ENCODE measurements at places on chromosomes 1 and 21.

- DNase-seq = no peak
These were observed 51.8 kb upstream of the H6PD start for GRCh38 chr1:9182784-9183257.

DNA sequence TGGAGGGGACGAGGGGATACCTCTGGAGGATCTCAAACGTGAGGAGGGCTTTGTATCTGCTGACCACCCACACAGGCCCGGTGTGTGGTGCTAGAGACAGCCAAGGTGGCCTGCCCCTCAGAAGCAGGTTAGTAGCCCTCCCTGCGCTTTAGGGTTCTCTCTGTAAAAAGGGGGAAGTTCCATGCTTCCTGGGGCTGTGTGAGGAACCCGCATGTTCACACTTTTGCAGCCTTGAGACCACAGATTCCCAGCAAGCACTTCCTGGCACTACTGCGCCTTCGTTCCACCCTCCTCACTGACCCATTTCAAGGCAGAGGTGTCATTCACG is 7.9 kb upstream of the GUCA2B start:
- DNase-seq = no peak

- DNase-seq = no peak
These were observed 201.6 kb upstream of the KCNK2 start for GRCh38 chr1:214880956-214881355.

DNA sequence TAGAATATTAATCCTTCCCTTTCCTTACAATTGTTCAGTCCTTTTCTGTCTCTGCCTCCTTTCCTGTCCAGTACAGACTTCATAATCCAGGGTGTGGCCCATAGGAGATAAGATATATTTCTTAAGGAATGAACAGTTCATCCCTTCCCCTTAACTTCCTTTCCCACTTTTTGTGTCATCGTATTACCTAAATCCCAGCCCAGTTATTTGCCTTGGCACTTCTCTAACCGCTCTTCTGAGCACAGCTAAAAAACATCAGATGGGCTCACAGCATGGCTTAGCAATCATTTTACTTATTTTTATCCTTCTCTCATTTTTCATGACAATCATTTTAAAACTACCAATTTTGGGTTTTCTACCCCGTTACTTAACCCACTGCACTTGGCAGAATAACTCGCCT is 39.6 kb downstream of the F3 start:
- DNase-seq = no peak

- DNase-seq = no peak
These were observed 35.6 kb upstream of the GPR157 start for GRCh38 chr1:9164532-9164900.

- DNase-seq = no peak
These were observed 23.9 kb downstream of the INPP5B start for GRCh38 chr1:37922767-37923550.

GRCh38 chr1:201870397-201870796 is 18.3 kb upstream of the SHISA4 start:
- no peak for DNase-seq

- DNase-seq = no peak
These were observed 478.0 kb downstream of the CAMTA1 start for GRCh38 chr1:7263021-7263960.

DNA sequence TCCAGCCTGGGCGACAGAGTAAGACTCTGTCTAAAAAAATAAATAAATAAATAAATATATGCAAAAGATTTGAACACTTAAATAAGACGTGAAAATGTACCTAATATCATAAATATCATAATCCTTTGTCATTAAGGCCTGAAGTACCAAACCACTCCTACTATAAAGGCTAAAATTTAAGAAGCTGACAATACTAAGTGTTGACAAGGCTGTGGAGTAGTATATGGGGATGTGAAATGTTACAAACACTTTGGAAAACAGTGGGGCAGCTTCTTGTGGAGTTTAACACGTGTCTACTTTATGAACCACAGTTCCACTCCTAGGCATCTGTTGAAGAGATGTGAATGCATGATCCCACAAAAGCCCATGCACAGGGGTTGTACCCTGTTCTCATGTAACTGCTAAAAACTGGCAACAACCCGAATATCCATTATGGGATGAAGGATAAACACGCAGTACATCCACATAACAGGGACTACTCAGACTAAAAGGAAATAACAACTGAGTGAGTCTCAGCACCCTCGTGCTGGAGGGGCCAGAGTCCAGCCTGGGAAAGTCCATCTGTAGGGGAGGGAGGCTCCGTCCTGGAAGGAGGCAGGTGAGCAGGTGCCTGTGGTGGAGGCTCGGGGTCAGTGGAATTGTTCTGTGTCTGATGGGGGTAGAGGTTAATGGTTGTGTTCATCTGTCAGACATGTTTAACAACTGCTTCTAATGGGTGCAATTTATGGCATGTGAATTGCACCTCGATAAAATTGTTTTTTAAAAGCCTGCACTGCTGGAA is 6.7 kb upstream of the SLC19A1 start:
- no peak for DNase-seq

GRCh38 chr1:184615301-184615700 is 139.4 kb downstream of the EDEM3 start:
- DNase-seq = no peak

- DNase-seq = no peak
These were observed 2.7 kb upstream of the ZBTB21 start for GRCh38 chr21:42012763-42013329.
